ENCODE measurements at places on chromosomes 16 and 17. TPM values are rescaled to one million over a fixed set of nuclear protein-coding genes. Genes with fewer than 3 reads are reported as not detected.

CYTH1 gene
- total RNA-seq = 32.1 TPM

CHST4 gene
- total RNA-seq = 3.9 TPM

ARRB2 gene
- total RNA-seq = 26.2 TPM

ADGRG1 gene
- 5.1 TPM for total RNA-seq

ADAD2 gene
- not detected for total RNA-seq

EVI2B gene
- 2.0 TPM for total RNA-seq

PITPNM3 gene
- total RNA-seq = 1.8 TPM

DOC2A gene
- 0.15 TPM for total RNA-seq

B3GNT9 gene
- 1.6 TPM for total RNA-seq

CSH2 gene
- not detected for total RNA-seq

DCTPP1 gene
- 11.1 TPM for total RNA-seq

ASIC2 gene
- not detected for total RNA-seq

LGALS9 gene
- 12.0 TPM for total RNA-seq

CD300LB gene
- 0.08 TPM for total RNA-seq

HASPIN gene
- 0.05 TPM for total RNA-seq

KCNG4 gene
- not detected for total RNA-seq

G6PC1 gene
- 440 TPM for total RNA-seq

RTN4RL1 gene
- total RNA-seq = 1.8 TPM

RSL1D1 gene
- total RNA-seq = 43.0 TPM
